ENCODE measurements at places on chromosomes 12 and 14.
A peak's percentile ranks its signal among the peaks of the same experiment; 100 is the strongest.

DNA sequence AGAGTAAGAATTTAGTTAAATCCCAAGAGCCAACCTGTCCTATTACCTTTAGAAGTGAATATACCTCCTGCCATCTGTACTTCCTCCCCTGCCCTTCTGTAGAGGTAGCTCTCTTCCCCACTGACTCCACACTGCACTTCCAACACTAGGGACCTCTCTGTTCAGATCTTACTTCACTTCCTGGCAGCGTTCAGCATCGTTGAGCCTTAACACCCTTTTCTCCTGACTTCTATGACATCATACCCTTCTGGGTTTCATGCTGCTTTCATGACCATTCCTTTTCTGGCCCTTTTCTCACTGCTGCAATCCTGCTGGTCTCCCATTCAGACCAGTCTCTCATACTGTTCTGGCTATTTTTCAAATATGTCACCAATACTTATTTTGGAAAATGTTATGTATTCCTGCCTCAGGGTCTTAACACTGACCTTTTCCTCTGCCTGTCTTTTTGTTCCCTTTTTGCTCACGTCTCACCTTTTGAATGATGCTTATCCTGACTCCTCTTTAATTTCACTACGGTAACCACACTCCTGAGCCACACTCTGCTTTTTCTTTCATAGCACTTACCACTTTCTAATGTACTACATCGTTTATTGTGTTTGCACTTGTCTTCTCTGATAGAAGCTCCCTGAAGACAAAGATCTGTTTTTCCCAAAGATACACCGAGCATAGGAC, 67.6 kb downstream of the PLEKHA5 start:
- DNase-seq, result no peak

DNA sequence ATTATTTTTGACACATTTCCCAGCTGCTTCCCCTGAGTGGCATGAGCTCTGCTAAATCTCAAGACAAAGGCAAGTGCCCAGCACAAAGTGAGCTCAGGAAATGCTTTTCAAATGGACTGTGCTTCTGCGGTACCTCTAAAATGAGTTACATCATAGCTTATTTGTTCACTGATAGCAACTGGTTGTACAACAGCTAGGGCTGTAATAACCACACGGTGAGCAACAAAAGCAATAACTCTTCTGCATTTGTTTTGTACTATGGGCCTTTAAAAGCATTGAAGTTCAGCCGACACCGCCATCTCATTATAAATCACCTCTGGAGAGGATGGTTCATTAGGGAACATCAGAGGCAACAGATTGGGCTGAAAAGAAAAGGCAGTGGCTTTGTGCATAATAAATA, 475.0 kb downstream of the GLT1D1 start:
- no peak for DNase-seq

DNA sequence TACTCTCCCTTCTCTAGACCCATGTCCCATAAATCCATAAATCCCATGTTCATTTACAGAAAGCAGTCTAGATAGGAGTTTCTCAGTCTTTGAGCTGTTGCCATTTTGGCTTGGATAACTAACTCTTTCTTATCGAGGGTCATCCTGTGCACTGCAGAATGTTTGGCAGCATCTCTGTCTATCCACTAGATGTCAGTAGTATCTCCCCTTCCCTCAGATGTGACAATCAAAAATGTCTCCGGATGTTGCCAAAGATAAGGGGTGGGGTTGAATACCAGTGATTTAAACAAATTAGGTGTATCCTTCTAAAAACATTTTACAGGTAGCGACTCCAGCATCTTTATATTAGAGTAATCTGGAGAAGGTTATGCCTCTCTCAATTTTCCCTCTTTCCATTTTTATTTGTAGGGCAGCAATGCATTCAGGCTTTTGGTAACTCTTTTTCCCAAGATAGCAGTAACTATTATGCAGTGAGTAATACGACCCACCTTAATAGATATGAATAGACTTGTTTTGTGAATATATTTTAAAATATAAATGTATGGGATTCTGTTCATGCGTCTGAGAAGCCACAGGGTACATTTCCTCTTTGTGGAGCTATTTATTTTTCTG, 100.7 kb downstream of the LRRK2 start:
- no peak for DNase-seq

DNA sequence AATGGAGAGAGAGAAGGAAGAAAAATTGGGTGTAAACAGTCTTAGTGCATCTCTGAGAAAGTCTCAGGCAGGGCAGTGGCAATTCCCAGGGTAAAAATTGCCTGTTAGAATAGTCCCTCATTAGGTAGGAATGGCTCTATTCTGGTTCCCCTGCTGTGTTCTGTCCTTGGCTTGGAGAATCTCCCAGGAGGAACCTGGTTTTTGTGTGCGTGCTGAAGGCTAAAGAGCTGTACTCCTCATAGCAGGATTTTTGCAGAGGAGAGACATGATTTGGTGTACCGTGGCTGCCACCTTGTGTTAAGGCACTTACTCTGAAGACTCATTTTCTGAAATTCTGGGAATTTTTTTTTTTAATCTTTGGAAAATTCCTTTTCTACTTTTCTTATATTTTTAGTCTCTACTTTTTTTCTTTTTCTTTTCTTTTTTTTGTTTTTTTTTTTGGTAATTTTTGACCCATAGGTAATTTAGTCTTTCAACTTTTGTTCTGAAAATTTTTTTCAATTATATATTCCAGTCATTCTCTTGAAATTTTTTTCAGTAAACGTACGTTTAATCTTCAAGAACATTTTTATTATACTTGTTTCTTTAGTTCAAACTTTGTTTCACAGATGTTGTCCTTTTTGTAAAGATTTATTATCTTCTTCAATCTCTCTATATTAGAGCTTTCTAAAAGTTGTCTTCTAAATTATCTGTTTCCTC, 63.8 kb downstream of the FBXO33 start:
- DNase-seq, result peak; percentile 50

- DNase-seq, result no peak
These were observed 52.4 kb downstream of the EMP1 start for GRCh38 chr12:13248964-13249363.

GRCh38 chr12:88778064-88778463, 197.8 kb upstream of the KITLG start:
- DNase-seq, result no peak

DNA sequence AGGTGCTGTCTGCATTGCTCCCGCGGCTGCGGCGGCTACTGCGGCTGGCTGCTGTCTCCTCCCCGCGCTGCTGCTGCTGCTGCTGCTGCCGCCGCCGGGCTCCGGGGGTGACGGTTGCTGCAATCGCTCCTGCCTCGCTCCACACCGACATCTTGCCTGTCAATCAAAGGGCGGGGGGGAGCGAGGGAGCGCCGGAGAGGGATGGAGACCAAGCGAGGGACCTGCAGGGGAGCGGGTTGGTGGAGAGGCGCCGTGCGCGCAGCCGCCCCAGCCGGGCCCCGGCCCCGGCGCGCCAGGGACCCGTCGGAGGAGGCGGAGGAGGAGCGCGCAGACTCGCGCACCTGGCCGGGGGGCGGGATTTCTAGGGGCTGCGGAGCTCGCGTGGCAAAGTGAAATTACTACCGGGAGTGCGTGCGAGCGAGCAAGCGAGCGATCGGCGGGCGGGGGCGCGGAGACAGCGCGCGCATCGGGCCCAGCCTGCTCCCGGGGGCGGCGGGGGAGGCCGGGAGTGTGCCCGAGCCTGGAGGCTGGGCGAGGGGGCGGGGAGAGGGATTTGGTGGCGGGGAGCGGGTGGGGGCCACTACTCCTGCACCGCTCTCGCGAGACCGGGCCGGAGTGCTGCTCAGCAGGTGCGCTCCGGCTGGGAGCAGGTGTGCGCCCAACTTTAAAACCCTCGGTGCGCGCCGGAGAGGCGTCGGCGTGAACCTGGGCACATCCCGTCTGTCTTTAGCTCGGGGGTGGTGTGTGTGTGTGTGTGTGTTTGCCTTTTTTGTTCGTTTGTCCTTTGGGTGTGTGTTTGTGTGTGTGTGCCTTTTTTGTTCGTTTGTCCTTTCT, at the start of gene KSR2:
Gene KSR2 (minus strand): TSS at position 165 of the 834 bp plus-strand sequence. CDS start 735 bp downstream, outside the sequence.
- no peak for DNase-seq

DNA sequence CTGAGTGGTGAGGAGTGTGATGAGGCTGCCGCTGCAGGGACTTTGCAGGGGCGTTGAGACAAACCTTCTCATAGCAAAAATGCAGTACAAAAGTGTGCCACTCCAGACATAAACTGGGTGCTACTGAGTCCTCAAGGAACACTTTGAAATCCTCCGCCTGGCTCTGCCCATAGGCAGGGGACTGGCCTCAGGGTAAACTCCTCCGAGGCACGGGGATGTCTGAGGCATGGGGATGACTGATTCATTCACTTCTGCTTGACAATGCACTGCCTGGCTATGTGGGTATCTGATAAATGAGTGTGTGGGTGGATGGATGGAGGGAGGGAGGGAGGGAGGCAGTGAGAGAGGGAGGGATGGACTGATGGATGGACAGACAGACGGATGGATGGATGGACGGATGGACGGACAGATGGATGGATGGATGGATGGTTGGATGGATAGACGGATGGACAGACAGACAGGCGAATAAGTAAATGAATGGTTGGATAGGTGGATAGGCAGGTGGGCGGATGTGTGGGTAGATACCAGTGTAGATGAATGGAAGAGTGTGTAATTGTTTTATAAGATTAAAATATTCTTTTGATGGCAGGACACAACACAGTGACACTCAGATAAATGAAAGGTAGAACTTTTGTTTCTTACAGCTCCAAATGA, 2.1 kb upstream of the BDKRB2 start:
- DNase-seq, result no peak

DNA sequence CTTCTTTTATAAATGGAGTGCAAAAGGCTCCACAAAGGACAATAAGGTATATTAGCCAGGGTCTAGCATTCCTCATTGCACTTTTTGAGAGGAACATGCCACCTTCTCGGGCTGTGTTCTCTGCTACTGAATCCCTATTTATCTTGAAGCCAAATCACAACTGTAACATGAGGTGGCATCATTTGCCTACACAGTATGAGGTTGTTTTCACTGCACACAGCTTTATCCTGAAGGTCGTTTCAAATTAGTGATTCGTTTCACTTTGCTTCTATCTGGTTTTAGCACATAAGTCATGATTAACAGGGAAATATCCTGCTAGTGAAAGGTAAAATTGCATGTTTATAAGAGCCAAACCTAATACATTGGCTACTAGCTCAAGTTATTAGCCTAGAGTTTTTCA, 153.8 kb downstream of the SLC35F4 start:
- DNase-seq, result no peak

DNA sequence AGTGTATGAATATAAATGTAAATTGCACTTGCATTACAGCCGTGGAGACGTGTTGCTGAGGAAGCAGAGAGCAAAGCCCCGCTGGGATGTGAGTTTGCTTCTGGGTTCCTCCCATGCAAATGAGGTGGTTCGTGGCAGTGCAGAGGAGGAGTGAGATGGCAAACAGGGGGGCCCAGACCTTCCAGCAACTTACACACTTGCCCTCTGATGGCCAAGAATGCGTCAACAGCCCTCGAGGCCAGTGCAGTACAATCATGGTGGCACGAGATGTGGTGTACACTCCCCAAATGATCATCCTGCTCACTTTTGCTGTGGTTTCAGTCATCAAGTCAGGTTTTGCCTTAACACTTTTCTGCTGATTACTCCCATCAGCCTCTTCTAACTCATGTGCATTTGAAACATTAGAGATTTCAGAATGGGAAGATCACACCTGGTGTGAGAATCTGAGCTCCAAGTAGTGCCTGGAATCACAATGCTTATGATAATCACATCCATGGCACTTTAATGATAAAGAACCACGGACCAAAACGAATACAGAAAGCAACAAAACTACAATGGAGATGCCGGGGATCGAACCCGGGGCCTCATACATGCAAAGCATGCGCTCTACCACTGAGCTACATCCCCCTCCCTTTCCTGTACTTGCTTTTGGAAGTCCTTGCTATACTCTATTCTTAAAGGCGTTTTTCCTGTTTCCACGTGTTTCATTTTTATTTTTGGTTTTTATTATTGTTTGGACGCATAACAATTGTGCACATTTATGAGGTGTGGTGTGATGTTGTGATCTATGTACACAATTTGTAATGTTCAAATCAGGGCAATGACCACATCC, 7.0 kb upstream of the UBC start:
- no peak for DNase-seq

GRCh38 chr14:75941030-75941429, 40.8 kb downstream of the TGFB3 start:
- no peak for DNase-seq

- DNase-seq, result no peak
These were observed 873.5 kb downstream of the DIO2 start for GRCh38 chr14:79337761-79338160.

DNA sequence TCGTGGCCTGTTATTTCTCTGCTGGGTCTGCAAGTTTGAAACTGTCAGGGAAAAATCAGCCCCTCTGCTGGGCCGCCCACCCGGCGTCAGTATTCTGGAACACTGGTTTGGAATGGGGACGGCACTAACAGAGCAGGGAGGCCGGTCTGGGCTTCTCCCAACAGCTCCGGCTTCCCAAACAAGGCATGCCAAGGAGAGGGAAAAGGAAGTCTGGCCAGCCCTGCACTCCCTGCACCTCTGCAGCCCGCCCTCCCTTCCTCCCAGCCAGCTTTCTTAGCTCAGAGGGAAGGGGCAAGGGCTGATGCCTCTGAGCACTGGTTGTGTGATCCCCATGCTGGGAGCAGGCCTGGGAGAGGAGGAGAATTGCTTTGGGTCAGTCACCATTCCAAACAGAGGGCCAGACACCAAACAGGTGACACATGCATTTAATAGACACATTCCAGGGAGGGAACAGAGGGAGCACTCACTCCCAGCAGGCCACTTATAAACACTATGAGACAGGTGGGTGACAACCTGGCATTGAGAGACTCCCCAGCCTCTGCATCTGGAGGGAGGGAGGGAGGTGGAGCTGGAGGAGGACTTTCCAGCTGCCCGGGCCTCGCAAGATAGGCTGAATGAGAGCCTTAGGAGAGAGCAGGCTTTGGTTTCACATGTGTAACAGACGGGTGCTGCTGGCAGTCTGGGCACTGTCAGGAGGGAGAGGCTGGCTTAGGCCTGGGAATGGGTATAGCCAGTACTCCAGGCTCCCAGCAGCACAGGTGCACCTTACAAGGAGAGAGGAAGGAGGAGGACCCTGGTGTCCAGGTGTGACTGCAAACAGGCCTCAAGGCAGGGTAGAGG, 10.3 kb downstream of the KRT75 start:
- DNase-seq, result no peak

- DNase-seq, result no peak
These were observed 44.5 kb downstream of the RERGL start for GRCh38 chr12:18045446-18045992.

DNA sequence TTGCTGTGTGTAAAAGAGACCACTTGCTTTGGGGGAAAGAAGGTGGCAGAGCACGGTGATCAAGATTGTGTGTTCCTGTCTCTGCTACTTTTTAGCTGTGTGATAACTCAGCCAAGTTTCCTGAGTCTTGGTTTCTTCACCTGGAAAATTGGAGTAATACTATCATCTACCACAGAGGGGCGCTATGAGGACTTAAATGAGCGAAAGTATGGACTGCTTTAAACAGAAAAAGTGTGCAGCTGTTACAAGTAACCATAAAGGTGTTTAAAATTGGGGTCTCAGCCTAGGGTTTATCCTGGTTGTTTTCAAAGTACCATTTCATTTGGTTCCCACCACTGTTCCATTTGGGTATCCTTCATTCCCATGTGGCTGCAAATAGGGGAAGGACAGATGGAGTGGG, 65.9 kb upstream of the WSCD2 start:
- DNase-seq, result no peak

GRCh38 chr14:97021571-97022168, 224.5 kb downstream of the VRK1 start:
- DNase-seq, result no peak
